ENCODE measurements at places on chromosomes 3 and 15. TPM values are rescaled to one million over a fixed set of nuclear protein-coding genes. Genes with fewer than 3 reads are reported as not detected.

The C15orf62 gene
- total RNA-seq, result 0.65 TPM

The CTDSPL gene
- total RNA-seq, result 33.7 TPM

The LRRK1 gene
- 11.0 TPM for total RNA-seq

The CAND2 gene
- 5.2 TPM for total RNA-seq

The IL5RA gene
- not detected for total RNA-seq

The CYP8B1 gene
- not detected for total RNA-seq

The PLSCR5 gene
- total RNA-seq, result not detected

The SI gene
- total RNA-seq, result not detected

The CLDN1 gene
- 1.3 TPM for total RNA-seq

The LYZL4 gene
- total RNA-seq, result not detected

The SLC24A5 gene
- not detected for total RNA-seq

The OR5H14 gene
- total RNA-seq, result not detected

The DNASE1L3 gene
- not detected for total RNA-seq

The LRRC49 gene
- 4.9 TPM for total RNA-seq

The ZXDC gene
- total RNA-seq, result 24.9 TPM

The COL6A5 gene
- not detected for total RNA-seq

The ABI3BP gene
- 44.4 TPM for total RNA-seq

The ZNF502 gene
- 4.9 TPM for total RNA-seq

The ANKUB1 gene
- total RNA-seq, result not detected

The GJD2 gene
- total RNA-seq, result not detected

The AHSG gene
- not detected for total RNA-seq

The U2SURP gene
- 98.0 TPM for total RNA-seq

Data from vein endothelial cell (primary cell).